Left hindlimb (tissue), 1 donor: ENCODE measurements at places on chromosomes 7 and 10.

DNA sequence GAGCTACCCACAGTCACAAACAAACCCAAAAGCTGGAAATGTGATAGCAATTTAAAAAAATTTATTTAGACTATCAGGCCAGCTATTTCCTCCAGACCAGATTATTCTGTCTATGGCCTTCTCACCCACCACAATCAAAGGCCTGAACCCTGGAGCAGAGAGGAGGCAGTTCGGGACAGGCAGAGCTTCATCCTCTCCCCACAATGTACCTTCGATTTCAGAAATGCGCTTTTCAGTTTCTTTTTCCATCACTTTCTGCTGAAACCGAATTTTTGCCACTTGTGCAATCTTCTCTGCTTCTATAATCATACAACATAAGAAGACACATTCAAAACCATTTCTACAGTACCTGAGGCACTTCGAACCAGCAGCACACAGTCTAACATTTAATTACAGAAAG lies 29.9 kb downstream of the ERLIN1 start:
- no peak for DNase-seq

DNA sequence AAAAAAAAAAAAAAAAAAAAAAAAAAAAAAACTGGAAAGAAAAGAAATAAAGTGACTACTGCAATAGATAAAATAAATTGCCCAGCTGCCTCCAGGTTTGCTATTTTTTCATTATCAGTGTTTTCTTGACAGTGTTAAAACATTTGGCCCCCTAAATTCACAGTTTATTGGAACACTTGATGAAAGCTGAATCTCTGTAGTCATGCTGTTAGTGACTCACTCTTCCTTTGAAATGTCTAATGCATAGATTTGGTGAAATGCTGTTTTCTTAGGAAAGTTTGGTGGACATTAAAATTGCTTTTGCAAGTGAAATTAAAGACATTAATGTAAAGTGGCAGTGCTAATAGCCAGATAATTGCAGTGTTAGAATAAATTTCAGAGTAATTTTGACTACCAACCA lies 785.2 kb downstream of the NRG3 start:
- DNase-seq, result no peak

- no peak for DNase-seq
Measured at GRCh38 chr7:70134029-70134770, 535.9 kb downstream of the AUTS2 start.

- no peak for DNase-seq
Measured at GRCh38 chr7:111229181-111229740, 138.3 kb downstream of the LRRN3 start.

DNA sequence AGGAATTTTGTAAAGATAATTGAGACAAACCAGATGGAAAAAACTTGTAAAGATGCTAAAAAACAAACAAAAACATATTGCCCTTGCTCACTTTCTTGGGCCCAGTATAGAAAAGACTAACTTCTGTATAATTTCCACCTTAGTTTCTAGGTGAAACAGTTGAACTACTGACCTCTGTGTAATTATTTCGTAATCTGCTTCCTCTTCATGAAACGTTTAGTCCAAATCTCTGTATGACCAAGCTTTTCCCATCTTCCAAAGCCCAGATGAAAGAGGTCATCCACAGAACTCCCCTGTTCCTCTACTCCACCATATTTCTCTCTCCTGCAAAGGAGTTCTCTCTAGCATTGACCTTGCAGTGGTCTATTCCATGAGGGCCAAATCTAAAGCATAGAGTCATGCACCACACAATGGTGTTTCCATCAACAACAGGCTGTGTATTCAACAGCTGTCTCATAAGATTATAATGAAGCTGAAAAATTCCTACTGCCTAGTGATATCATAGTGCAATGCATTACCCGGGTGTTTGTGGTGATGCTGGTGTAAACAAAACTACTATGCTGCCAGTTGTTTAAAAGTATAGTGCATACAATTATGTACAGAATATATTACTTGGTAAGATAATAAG lies 647.6 kb downstream of the TNS3 start:
- DNase-seq, result no peak

DNA sequence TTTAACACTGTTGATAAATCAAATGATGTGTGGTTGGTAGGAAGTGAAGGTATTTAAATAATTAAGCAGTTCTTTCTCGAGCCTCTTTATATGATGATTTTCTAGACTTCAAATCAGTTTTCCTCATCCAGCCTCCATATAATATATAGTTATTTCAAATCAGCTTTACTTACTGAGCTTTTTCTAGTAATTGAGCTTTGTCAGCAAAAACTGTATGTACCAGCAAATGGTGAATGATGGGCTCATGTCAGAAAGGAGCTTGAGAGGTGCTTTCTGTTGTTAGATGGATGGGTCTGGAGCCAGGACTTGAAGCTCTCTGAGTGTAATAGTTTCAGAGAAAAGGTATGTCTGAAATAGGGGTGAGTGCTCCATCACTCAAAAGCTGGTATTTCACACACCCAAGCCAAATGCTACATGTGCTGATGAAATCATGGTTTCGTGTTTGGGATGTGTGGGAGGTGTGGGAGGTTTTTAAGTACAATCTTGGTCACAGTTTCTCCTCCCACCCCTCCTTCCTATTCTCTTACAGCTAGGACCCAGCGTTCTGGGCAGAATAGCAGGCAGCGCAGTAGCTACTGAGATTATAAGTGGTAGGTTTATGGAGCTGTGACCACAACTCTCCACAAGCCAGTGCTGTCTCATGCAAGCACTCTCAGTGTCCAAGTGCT lies 55.8 kb downstream of the LRMDA start:
- no peak for DNase-seq
